ENCODE measurements at places on chromosomes 7 and 10.
A peak's percentile ranks its signal among the peaks of the same experiment; 100 is the strongest.

DNA sequence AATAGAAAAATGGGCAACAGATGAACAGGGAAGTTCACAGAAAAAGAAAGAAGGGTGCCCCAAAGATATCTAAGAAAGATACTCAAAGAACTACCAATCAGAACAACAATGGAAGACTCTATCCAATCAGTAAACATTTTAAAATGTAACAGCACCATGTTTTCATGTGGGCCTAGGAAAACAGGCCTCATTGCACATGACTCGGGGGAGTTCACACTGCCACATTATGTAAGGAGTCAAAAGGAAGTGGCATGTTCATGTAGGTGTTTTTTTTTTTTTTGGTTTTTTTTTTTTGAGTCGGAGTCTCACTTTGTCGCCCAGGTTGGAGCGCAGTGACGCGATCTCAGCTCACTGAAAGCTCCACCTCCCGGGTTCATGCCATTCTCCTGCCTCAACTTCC, 132.2 kb downstream of the USP6NL start:
- no peak for DNase-seq

- peak; percentile 95 for DNase-seq
Observed at GRCh38 chr7:28926871-28927597, 31.1 kb downstream of the TRIL start.

- no peak for DNase-seq
Observed at GRCh38 chr10:58642916-58643428, 130.3 kb downstream of the BICC1 start.

DNA sequence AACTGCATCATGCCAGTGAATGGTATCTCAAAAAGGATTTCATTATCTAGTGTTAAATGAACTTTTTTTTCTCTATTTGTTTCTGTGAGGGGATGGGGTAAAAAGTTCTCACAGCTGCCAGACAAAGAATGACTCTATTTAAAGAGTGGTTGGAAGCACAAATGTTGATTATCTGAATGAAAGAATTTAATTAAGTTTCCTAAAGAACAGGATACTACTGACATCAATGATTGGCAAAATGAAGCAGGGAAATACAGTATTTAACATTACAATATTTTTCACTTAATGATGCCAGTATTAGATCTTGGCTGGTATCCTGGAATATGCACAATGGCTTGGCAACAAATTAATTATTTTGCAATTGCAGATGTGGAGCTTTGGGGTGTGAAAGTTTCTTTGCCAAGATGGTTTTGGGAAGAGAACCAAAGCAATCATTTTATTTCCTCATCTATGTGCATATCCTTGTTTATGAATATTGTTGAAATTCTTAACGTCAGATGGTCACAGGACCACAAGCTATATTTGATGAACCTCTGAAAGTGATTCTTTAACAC, 336.8 kb downstream of the ARL4A start:
- DNase-seq = no peak

DNA sequence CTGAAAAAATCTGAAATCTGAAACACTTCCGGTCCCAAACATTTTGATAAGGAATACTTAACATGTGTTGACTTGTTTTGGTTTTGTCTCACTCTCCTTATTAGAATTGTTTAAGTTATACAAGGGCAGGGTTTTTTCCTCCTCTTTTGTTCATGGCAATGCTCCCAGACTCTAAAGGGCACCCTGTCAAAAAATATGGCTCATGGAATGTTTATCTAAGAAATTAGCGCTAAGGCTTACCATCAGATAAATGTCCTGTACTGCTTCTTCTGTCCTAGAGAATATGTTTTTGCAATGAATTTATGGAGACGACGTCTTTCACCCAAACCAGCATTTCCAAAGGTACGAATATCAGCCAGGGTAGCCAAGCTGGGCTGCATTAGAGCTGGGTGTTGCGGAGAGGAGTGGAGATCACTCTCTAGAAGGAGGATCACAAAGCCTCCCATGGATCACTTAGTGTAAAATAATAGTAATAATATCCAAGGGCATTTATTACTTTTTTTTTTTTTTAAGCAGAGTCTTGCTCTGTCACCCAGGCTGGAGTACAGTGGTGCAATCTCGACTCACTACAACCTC, 46.8 kb downstream of the ERLIN1 start:
- no peak for DNase-seq

DNA sequence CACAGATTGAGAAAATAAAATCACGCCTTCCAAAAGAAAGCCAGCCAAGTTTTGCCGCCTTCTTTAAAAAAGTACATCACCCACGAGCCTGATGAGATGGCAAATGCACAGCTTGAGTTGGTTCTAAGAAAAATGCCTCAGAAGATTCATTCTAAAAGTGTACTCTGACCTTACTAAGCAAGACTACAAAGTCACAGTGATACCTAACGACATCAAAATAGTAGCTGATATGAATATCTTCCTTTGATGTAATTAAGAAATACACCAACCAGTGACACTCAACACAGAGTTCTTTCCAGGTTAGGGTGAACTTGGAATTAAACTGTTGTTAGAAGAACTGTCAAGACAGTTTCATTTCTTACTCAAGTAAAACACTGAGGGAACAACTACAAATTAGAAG, 78.0 kb upstream of the AMPH start:
- no peak for DNase-seq

GRCh38 chr7:143126146-143126545, 5.7 kb upstream of the PIP start:
- DNase-seq = no peak

DNA sequence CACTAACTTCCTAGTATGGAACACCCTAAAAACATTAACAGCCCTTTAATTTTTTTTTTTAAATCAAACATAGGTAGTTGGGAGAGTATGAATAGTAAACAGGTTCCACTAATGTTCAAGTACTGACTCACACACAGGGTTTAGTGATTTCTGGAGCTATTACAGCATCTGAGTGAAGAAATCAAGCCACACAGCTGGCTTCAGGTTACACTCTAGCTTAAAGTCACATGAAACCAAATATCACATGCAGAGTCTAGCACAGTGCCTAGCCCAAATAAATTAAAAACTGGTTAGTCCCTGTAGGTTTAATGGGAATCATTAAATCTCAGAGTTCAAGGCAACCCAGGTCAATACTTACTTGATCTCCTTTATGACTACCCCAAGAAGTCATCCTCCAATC, 11.6 kb downstream of the PANK1 start:
- no peak for DNase-seq

Data from DMS153 (cell line).